Vein endothelial cell (primary cell): ENCODE measurements at places on chromosomes 5 and 9. TPM values are rescaled to one million over a fixed set of nuclear protein-coding genes. Genes with fewer than 3 reads are reported as not detected.

The GNAQ gene
- 54.2 and 74.9 TPM in 2 replicates for total RNA-seq

The ROR2 gene
- total RNA-seq, result under 0.01 TPM in 1 of 2 replicates, not detected in the other

The MROH2B gene
- not detected in 2 replicates for total RNA-seq

The RIMOC1 gene
- total RNA-seq, result 15.0 and 22.4 TPM in 2 replicates

The DBH gene
- not detected in 2 replicates for total RNA-seq

The MEGF10 gene
- total RNA-seq, result 1.3 and 4.6 TPM in 2 replicates

The CNTLN gene
- 8.2 and 11.2 TPM in 2 replicates for total RNA-seq

The TPPP gene
- under 0.01 TPM in 2 replicates for total RNA-seq

The CERCAM gene
- 22.4 and 44.7 TPM in 2 replicates for total RNA-seq

The RANBP3L gene
- total RNA-seq, result not detected in 2 replicates

The SLC6A3 gene
- total RNA-seq, result not detected in 2 replicates

The LCN1 gene
- total RNA-seq, result not detected in 2 replicates

The CHSY3 gene
- total RNA-seq, result 1.3 and 2.5 TPM in 2 replicates

The PLAC8L1 gene
- total RNA-seq, result 0.29 TPM in 1 of 2 replicates, not detected in the other

The CCDC112 gene
- 6.9 and 8.5 TPM in 2 replicates for total RNA-seq

The SH3RF2 gene
- total RNA-seq, result under 0.01 and 0.67 TPM in 2 replicates

The C6 gene
- total RNA-seq, result not detected in 2 replicates

The TIMD4 gene
- not detected in 2 replicates for total RNA-seq

The ARSI gene
- total RNA-seq, result under 0.01 and 0.19 TPM in 2 replicates

The TXNDC8 gene
- not detected in 2 replicates for total RNA-seq

The PPP1R26 gene
- total RNA-seq, result 14.4 and 17.0 TPM in 2 replicates

The STPG3 gene
- total RNA-seq, result not detected in 2 replicates

The TICAM2 gene
- 0.65 and 1.4 TPM in 2 replicates for total RNA-seq

The ADRB2 gene
- total RNA-seq, result 6.5 and 7.5 TPM in 2 replicates

The DOCK2 gene
- total RNA-seq, result 0.86 and 1.3 TPM in 2 replicates

The PSD2 gene
- total RNA-seq, result not detected in 2 replicates

The OCLN gene
- 7.7 and 11.8 TPM in 2 replicates for total RNA-seq

The DAB2 gene
- 153 and 158 TPM in 2 replicates for total RNA-seq

The MARCOL gene
- total RNA-seq, result not detected in 2 replicates

The TMEM171 gene
- total RNA-seq, result 3.6 and 8.9 TPM in 2 replicates

The IL31RA gene
- total RNA-seq, result 0.98 and 1.6 TPM in 2 replicates

The PCDHA1 gene
- not detected in 2 replicates for total RNA-seq

The SLC45A2 gene
- 0.10 TPM in 1 of 2 replicates, not detected in the other for total RNA-seq

The IL33 gene
- 4.8 and 12.7 TPM in 2 replicates for total RNA-seq

The SPARC gene
- 1,259 and 1,486 TPM in 2 replicates for total RNA-seq

The CDKN2B-AS1 gene
- 4.2 TPM in 2 replicates for total RNA-seq

The CCDC171 gene
- total RNA-seq, result 0.98 and 1.1 TPM in 2 replicates

The GRXCR2 gene
- not detected in 2 replicates for total RNA-seq

The EFNA5 gene
- total RNA-seq, result 27.8 and 30.7 TPM in 2 replicates

The ANKRD34B gene
- not detected in 2 replicates for total RNA-seq

The DMGDH gene
- 0.33 and 0.38 TPM in 2 replicates for total RNA-seq

The PPIC gene
- 20.9 and 22.6 TPM in 2 replicates for total RNA-seq

The ARRDC1 gene
- total RNA-seq, result 31.8 and 32.0 TPM in 2 replicates

The NUTM2F gene
- total RNA-seq, result not detected in 2 replicates

The ZNF79 gene
- 14.4 and 14.9 TPM in 2 replicates for total RNA-seq

The SIT1 gene
- total RNA-seq, result not detected in 2 replicates

The NRARP gene
- total RNA-seq, result 46.7 and 64.3 TPM in 2 replicates

The EQTN gene
- not detected in 2 replicates for total RNA-seq

The PCDHB13 gene
- 1.3 and 2.6 TPM in 2 replicates for total RNA-seq

The STX17 gene
- total RNA-seq, result 20.9 and 22.2 TPM in 2 replicates

The GALNT12 gene
- under 0.01 and 0.76 TPM in 2 replicates for total RNA-seq

The GRIA1 gene
- total RNA-seq, result 0.33 TPM in 1 of 2 replicates, not detected in the other
